Upper lobe of right lung (tissue), 1 donor: ENCODE measurements at places on chromosomes 1 and 21. TPM values are rescaled to one million over a fixed set of nuclear protein-coding genes. Genes with fewer than 3 reads are reported as not detected.

The ARHGAP29 gene
- total RNA-seq: 66.5 TPM

The CCDC17 gene
- 5.0 TPM for total RNA-seq

The IVL gene
- total RNA-seq: not detected

The GABPA gene
- 27.8 TPM for total RNA-seq

The C1orf159 gene
- total RNA-seq: 9.7 TPM

The ADCY10 gene
- 0.29 TPM for total RNA-seq

The CYP4Z1 gene
- total RNA-seq: 2.1 TPM
